ENCODE measurements at places on chromosomes 7 and 10.

DNA sequence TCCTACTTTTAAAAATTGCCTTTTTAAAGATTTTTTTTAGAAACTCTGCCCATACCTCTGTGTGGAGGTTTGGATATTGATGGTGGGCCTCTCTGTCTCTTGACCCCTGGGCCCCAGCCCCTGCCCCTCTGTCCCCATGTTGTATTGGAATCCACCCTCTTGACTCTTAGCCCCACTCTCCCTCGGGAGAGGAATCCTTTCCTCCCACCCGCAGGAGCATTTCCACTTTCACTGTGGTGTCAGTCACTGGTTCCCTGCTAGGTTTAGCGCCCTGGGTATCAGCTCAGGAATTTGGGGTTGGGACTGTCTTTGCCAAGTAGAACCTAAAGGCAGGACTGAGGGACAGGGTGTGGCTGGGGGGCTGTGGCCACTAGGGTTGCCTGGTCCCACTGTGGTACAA is 10.1 kb downstream of the PFKFB3 start:
- no peak for DNase-seq

- DNase-seq: no peak
Measured at GRCh38 chr7:151342811-151343210, 1.2 kb downstream of the NUB1 start.

- DNase-seq: no peak
Measured at GRCh38 chr7:30309842-30310435, 25.5 kb downstream of the ZNRF2 start.

DNA sequence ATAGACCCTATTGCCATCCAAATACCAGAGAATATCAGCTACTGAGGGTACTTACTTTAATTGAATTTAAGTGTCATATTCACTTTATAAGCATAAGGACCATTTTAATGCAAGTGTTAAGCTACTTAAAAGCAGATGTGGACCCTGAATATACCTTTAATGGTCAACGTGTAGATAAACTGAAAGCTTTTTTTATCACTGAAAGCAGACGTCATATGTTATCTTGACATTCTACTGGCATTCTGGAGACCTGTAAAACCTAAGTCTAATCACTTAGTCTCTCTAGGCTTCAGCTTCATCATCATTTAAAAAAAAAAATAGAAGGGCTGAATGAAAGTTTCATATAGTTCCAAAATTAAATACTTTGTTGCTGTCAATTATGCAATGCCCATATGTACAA is 116.5 kb downstream of the ELAPOR2 start:
- DNase-seq: no peak

DNA sequence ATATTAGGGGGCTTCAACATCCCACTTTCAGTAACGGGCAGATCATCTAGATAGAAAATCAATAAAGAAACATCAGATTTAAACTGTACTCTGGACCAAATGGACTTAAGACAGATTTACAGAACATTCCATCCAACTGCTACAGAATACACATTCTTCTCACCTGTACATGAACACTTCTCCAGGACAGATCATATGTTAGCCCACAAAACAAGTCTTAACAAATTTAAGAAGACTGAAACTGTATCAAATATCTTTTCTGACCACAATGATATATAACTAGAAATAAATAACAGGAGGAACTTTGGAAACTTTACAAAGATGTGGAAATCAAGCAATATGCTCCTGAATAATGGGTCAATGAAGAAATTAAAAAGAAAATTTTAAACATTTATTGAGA is 86.7 kb downstream of the MICU1 start:
- no peak for DNase-seq

GRCh38 chr10:49311555-49312236 is 12.7 kb downstream of the C10orf71 start:
- DNase-seq: no peak

Data from T-helper 9 cell (primary cell).